Hair follicular keratinocyte (primary cell): ENCODE measurements at places on chromosomes 12 and 14. TPM values are rescaled to one million over a fixed set of nuclear protein-coding genes. Genes with fewer than 3 reads are reported as not detected.

Gene MUCL1
- total RNA-seq = not detected in 2 replicates

Gene MDGA2
- 0.08 TPM in 1 of 2 replicates, not detected in the other for total RNA-seq

Gene MBD6
- 2.7 and 3.3 TPM in 2 replicates for total RNA-seq

Gene SLC5A8
- 0.08 TPM in 1 of 2 replicates, not detected in the other for total RNA-seq

Gene PLEKHG7
- not detected in 2 replicates for total RNA-seq

Gene SIX1
- total RNA-seq = 0.15 TPM in 1 of 2 replicates, not detected in the other

Gene IFI27
- 0.95 and 4.0 TPM in 2 replicates for total RNA-seq

Gene MANSC4
- total RNA-seq = not detected in 2 replicates

Gene LMNTD1
- not detected in 2 replicates for total RNA-seq

Gene TGFB3
- 0.23 and 0.53 TPM in 2 replicates for total RNA-seq

Gene YBX3
- total RNA-seq = 318 and 422 TPM in 2 replicates

Gene RNF212B
- not detected in 2 replicates for total RNA-seq

Gene SAMD15
- 0.19 and 0.39 TPM in 2 replicates for total RNA-seq

Gene GLIPR1L2
- 0.47 and 0.57 TPM in 2 replicates for total RNA-seq

Gene CRIP2
- 67.7 and 141 TPM in 2 replicates for total RNA-seq

Gene AICDA
- not detected in 2 replicates for total RNA-seq
